ENCODE measurements at places on chromosomes 7 and 10. TPM values are rescaled to one million over a fixed set of nuclear protein-coding genes. Genes with fewer than 3 reads are reported as not detected.

GRCh38 chr7:82166260-82167015 is 277.1 kb downstream of the CACNA2D1 start:
- no peak overlapping the region for H3K27ac ChIP-seq
- H3K27me3 ChIP-seq: no peaks in the 10 kb centered on the region
- no peak for DNase-seq
- H3K4me3 ChIP-seq: no peak overlapping the region

TRPV6 gene
- not detected for total RNA-seq

DNA sequence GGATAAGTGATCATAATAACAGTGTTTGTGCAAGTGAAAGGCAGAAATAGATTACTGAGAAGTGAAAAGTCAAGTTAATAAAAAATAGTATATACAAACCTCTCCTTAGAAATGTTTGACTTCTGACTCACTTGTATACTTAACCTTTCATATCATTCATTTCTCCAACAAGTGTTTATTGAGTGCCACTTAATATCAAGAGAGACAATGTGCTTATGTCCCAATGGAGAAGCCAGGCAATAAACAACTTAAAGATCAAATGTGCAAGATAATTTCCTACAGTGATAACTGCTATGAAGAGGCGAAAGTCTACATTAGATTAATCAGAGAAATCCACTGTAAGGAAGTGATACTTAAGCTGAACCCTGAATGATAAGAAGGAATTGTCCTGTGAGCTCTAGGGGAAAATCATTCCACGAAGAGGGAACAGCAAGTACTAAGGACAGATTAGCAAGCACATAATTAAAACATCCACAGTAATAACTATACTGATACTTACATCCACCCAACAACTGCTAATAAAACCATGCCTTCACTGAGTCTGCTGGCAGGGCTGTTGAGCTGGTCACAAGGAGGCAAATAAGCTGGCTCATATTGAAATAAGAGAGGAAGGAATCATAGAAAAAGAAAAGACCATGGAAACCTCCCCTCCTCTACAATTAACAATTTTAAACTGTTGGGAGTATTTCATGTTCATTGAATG is 203.5 kb downstream of the CTNNA3 start:
- peaks cover 8% of the 10 kb centered on the region for H3K4me1 ChIP-seq
- no peak for DNase-seq
- H3K36me3 ChIP-seq: no peaks in the 10 kb centered on the region
- no peaks in the 10 kb centered on the region for H3K27me3 ChIP-seq

DNA sequence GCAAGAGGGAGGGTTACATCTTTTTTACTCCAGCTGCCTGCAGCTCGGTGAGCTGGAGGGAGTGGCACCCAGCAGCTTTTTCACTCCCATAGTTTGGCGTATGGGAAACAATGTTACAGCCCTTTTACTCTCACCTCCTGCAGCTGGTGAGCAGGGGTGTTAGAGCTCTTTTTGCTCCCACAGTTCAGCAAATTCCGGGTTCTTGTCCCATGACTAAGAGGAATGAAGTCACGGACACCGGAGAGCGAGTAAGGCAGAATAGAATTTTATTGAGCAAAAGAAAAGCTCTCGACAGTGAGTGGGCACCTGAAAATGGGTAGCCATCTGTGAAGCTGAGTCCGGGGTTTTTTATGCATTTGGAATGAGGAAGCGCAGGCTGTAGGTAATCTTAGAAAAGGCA is 446.6 kb downstream of the GFRA1 start:
- H3K4me1 ChIP-seq: no peaks in the 10 kb centered on the region
- no peaks in the 10 kb centered on the region for H3K27me3 ChIP-seq
- H3K36me3 ChIP-seq: no peaks in the 10 kb centered on the region
- no peak overlapping the region for H3K4me3 ChIP-seq

DNA sequence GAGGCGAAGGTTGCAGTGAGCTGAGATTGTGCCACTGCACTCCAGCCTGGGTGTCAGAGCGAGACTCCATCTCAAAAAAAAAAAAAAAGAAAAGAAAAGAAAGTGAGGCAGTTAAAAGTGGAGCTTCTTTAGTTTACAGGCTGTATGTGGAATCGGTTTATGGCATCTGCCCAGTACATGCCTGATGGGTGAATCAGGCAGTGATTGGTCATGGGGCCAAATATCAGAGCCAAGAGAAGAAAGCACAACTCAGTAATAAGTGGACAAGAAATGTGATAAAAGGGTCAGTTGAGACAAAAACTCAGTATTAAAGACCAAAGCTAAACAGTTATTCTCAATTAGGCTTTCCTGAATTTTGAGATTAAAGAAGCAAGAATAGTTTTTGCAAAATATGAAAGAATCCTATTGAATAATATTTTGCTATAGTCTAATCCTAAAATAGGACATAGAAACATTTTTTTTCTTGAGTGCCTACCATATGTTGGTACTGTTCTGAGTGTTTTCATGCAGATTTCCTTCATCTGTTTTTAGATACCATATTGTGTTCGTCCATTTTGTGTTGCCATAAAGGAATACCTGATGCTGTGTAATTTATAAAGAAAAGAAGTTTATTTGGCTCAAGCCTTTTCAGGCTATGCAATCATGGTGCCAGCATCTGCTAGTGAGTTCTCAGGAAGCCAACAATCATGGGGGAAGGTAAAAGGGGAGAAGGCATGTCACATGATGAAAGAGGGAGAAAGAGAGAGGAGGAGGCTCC is 14.4 kb downstream of the CDC14C start:
- no peaks in the 10 kb centered on the region for H3K4me1 ChIP-seq
- H3K4me3 ChIP-seq: no peak overlapping the region
- no peak overlapping the region for H3K27ac ChIP-seq
- H3K36me3 ChIP-seq: no peaks in the 10 kb centered on the region
